ENCODE measurements at places on chromosomes 6 and 20.

DNA sequence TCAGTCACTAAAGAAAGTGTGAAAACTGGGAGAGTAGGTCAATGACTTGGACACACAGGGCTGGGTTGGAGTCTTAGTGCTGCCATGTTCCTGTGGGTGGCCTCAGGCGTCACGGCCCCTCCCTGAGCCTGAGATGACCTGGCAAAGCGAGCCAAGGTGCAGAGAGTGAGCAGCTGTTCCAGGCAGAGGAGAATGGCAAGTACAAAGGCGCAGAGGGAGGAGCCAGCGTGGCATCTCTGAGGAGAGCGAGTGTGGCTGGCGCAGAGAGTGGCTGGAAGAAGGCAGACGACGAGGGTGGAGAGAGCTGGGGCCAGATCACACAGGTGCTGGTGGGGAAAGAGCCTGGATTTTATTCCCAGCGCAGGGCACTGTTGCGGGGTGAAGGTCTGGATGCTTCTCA, 20.6 kb upstream of the CHMP4B start:
- no peak for DNase-seq

- DNase-seq, result no peak
Measured at GRCh38 chr6:56374841-56375369, 127.5 kb upstream of the COL21A1 start.

DNA sequence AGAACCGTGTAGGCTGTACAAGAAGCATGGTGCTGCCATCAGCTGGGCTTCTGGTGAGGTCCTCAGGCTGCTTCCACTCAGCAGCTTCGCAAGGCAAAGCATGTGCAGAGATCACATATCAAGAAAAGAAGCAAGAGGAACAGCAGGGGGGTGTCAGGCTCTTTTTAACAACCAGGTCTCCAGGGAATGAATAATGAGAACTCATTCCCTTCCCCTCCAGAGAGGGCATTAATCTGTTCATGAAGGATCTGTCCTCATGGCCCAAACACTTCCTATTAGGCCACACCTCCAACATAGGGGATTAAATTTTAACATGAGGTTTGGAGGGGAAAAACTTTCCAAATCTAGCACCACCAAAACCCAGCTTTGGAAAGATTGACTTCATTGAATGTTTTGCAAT, 20.0 kb downstream of the GINM1 start:
- DNase-seq, result no peak

DNA sequence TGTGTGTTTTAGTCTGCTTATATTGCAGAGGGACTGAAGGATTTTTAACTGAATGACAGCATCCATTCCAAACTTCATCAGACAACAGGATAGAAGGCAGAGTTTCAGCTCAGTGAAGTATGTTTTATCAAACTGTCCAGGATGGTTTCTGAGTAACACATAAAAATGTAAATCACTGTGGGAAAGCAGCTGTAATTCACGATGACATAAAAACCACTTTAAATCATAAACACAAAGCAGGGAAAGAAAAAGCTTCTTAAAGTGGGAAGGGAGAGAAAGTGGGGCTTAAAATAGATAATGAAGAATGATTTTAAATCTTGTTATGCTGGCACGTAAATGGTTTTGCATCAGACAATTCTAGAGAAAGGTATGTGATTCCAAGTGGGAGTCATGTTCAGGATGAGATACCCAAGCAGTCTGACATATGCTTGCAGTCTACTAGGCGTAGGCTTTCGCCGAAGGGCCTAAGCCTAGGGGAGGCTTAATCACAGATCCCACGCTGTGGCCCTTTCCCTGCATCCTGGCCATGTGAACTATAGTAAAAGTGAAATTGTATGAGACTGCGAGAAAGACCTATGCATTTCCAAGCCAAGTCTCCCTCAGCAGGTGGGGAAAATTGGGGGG, 610.6 kb downstream of the PRKN start:
- no peak for DNase-seq

- no peak for DNase-seq
Measured at GRCh38 chr6:88048578-88048977, 937 bp downstream of the SPACA1 start.

DNA sequence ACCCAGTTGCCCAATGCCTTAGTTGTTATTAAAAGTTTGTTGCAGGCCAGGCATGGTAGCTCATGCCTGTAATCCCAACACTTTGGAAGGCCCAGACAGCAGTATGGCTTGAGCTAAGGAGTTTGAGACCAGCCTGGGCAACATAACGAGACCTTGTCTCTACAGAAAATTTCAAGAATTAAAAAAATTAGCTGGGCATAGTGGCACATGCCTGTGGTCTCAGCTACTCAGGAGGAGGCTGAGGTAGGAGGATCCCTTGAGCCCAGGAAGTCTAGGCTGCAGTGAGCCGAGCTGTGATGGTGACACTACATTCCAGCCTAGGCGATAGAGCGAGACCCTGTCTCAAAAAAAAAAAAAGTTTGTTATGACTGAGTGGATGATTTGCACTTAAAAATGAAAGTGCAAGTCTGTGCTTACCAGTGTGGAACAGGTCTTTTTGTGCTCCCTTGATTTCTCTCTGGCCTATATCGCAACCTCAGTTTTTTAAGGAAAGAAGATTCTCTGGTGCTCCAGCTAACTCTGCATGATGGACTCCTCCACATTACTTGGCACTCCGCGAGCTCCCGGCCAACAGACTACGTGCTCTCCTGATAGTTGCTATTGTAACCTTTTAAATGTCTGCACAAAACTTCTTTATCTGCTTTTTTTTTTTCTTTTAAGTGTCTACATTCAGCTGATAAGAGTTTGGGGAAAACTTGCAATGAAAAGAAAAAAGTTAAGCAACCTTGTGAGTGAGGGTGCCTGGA, 22.1 kb downstream of the ZKSCAN3 start:
- DNase-seq, result no peak

DNA sequence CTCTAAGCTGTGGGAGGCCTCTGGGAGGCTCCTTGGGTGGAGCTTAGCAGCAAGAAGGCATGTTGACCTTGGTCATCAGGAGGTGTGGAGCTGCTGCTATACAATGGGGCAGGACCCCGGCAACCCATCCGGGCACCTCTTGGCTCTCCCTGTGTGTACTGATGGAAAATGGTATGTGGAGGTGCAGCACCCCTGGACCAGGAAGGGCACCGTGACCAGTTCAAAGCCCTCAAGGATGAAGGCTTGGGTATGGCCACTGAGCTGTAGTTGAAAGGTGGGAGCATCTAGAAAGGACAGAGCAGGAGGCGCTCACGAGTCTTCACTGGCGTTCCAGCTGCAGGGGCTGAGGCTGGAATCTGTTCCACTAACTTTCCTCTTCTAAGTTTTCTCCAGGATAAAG, 6.7 kb upstream of the IRF4 start:
- DNase-seq, result no peak

GRCh38 chr6:106509420-106510089, 119.7 kb downstream of the RTN4IP1 start:
- peak; percentile 32 for DNase-seq

- no peak for DNase-seq
Measured at GRCh38 chr20:44057698-44058675, 129.0 kb downstream of the JPH2 start.

DNA sequence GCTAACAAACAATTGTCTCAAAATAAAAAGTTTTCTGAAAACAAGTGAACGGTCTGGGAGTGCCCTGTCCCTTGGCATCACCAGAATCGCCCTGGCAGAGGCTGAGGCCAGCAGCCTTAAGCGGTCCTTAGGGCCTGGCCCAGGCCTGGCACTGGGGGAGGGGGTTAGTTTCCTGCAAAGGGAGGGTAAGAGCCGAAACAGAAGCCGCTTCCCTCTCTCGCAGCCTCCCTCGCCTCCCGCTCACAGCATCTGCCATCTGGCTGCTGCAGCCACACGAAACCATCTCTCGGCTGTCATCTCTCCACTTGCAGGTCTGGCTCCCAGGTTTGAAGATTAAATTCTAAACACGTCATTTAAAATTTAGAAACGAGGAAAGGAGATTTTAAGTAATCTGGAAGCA, 31.5 kb downstream of the PMEPA1 start:
- no peak for DNase-seq

- DNase-seq, result no peak
Measured at GRCh38 chr20:50039706-50040431, 57.1 kb downstream of the SNAI1 start.

- peak; percentile 71 for DNase-seq
Measured at GRCh38 chr6:6890400-6890858, 217.3 kb upstream of the RREB1 start.

DNA sequence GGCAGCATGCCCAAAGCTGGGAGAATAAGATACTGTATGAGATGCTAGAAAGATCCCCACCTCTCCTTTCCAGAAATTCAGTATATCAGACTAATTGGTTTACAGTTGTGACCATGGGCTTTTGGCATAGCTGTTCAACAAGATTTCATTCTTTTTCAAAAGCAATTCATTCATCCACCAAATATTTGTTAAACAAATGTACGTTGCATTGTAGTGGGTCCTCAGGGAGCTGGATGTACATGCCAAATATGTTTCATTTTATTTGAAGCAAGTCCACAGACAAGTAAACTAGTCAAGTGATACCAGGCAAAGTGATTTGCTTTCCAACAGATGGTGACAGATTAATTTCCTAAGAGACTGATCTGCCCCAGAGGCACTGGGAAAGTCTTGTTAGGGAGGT, 85.8 kb upstream of the ESR1 start:
- no peak for DNase-seq

DNA sequence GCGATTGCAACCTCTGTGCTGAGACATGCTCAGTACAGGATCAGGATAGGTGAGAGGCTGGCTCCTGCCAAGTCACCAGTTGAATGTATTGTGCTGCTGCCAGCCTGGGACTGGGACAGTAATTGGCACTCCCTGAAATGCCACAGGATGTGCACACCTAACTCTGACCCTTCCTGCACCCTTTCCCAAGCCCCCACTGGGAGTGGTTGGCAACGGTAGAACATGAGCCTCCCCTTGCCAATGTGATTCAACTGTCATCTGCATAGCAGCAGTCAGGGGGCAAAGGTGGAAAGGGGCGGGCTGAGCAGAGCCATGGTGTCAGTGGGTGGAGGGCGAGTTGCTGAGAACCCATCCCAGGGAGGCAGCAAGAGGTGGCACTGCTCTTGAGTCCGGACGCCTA, 15.4 kb downstream of the SPINT3 start:
- no peak for DNase-seq

DNA sequence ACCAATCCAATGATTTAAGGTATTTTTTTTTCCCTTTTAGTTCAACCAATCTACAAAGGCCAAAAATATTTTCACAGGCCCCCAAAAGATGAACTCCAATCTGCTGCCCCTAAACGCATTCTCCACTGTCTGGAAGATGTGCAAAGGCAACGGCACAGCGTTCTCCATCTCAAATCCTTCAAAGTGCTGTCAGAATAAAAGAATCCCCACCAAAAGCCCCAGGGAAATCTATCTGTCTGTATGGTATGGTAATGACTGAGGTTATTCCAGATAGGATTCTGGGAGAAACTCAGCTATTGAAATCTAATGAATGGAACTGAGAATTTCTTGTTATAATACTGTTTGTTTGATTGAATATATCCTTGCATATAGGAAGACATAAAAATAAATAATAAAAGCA, 217.8 kb upstream of the CCN2 start:
- DNase-seq, result no peak

DNA sequence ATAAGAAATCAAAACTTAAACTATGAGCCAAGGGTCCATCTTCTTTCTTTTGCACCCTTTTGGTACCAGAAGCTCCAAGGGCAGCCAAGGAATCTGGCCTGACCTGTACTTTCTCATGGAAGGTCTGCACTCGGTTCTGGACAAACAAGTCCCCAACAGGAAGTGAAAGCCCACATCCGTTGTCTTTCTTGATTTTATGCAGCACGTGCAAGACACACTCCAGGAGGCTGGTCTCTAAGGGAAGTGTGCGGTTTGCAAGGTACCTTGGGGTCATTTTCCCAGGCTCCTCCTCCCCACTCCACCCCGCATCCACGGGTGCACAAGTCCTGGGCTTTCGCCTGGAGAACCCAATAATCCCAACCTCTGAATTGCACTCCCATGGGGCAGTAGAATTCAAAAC, 101.9 kb downstream of the NFATC2 start:
- no peak for DNase-seq

DNA sequence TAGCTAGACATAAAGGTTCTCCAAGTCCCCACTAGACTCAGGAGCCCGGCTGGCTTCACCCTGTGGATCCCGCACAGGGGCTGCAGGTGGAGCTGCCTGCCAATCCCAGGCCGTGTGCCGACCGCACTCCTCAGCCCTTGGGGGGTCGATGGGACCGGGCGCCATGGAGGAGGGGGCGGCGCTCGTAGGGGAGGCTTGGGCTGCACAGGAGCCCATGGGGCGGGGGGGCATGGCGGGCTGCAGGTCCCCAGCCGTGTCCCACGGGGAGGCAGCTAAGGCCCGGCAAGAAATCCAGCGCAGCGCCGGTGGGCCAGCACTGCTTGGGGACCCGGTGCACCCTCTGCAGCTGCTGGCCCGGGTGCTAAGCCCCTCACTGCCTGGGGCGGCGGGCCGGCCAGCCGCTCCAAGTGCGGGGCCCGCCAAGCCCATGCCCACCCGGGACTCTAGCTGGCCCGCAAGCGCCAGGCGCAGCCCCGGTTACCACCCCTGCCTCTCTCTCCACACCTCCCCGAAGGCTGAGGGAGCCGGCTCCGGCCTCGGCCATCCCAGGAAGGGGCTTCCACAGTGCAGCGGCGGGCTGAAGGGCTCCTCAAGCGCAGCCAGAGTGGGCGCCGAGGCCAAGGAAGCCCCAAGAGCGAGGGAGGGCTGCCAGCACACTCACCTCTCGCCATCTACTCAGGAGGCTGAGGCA, 26.5 kb upstream of the ID1 start:
- no peak for DNase-seq

GRCh38 chr6:39335780-39336545, 13.5 kb upstream of the KCNK16 start:
- no peak for DNase-seq

DNA sequence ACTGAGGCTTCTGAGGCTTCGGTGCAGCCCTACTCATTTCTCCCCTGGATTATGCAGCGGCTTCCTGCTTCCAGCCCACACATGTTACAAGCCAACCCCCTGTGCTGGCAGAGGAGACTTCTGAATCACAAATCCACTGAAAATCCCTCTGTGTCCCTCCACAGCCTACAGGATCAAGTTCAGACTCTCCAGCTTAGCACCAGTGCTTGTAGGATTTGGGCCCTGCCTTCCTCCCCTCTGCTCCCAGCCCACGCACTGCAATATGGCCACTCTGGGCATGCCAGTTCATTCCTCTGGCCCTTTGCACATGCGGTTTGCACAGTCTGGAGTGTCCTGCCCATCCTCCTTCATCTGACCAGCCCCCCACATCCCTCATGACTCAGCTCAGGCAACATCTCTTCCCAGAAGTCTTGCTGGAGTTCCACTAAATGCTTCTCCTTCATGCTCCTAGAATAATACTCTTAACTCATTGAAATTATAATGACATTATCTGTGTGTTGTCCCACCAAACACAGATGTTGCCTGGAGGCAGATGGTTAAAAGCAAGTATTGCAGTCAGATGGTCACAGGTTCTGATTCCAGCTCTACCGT, 15.9 kb upstream of the MDGA1 start:
- peak; percentile 34 for DNase-seq

GRCh38 chr6:41505122-41506049, 40.8 kb upstream of the FOXP4 start:
- no peak for DNase-seq

DNA sequence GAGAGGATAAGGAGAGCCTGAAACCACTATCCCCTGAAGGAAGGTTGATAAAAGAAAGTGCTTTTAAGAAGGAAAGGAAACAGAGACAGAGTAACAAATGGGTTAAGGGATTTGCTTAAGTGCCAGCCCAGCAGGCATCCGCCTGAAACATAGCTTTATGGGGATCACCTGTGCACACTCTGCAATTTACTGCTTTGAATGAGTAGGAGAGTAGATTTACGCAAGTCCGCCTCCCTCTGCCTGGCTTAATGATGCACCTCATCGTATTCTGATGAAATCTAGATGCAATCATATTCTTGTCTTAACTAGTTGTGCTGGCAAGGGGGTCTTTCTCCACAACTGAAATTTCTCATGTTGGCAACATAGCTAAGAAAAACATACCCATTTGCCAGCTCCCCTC, 101.1 kb upstream of the ID4 start:
- DNase-seq, result no peak
